Stimulated activated CD8-positive, alpha-beta memory T cell treated with anti-CD3 and anti-CD28 coated beads, Interleukin-7, amount 100 ng/mL, for 24 hours (primary cell): ENCODE measurements at places on chromosomes 1 and 21.

DNA sequence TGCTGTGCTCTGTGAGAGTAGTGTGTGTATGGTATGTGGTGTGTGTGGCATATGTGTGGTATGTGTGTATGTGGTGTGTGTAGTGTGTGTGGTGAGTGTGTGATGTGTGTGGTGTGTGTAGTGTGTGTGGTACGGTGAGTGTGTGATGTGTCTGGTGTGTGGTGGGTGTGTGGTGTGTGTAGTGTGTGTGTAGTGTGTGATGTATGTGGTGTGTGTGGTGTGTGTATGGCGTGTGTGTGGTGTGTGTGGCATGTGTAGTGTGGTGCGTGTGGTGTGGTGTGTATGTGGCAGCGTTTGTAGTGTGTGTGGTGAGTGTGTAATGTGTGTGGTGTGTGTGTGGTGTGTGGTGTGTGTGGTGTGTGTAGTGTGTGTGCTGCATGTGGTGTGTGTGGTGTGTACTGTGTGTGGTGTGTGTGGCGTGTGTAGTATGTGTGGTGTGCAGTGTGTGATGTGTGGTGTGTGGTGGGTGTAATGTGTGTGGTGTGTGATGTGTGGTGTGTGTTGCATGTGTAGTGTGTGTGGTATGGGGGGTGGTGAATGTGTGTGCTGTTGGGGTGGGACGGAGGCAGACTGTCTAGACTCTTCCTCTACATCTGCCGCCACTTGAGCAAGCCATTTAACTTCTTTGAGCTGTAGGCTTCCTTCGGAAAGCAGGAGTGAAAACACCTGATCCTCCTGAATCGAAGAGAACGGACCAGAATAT lies 33.5 kb downstream of the GPA33 start:
- DNase-seq, result no peak

- DNase-seq, result no peak
Observed at GRCh38 chr1:204896787-204897469, 26.3 kb downstream of the NFASC start.

DNA sequence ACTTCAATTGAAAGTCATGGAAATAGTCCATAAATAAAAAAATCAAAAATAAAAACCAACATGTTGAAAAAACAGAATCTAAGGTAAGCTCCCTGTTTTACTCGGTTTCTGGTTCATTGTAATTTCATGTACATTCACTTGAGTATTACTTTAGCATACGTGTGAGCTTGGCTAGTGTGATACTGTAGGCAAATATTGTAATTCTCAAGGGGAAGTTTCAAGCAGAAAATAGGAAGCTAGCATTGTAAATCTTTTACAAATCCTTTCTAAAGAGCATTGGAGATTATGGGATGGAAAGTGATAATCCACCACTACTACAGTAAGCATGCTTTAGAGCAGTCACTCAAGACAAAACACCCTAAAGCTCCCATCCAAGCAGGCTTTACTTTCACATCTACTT lies 3.3 kb upstream of the LPAR3 start:
- no peak for DNase-seq

DNA sequence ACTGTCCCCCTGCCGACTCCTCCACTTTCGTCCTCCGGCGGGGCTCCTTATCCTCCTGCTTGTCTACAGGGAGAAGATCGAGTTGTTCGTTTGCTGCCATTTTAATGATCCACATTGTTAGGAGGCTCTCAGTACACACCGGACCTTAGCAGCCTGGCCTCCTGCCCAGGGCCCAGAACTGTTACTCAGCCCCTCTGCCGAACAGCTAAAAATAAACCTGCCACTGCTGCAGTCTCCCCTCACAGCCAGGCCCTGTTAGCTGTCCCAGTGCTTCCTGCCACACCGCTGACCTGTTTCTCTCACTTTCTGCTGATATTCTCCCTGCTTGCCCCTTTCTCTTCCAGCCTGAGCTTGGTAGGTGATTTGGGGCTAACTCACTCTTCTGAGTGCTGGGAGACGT lies 8.3 kb downstream of the MAPKAPK2 start:
- DNase-seq, result no peak

GRCh38 chr1:171345536-171345935 lies 31.6 kb downstream of the FMO4 start:
- DNase-seq, result no peak

DNA sequence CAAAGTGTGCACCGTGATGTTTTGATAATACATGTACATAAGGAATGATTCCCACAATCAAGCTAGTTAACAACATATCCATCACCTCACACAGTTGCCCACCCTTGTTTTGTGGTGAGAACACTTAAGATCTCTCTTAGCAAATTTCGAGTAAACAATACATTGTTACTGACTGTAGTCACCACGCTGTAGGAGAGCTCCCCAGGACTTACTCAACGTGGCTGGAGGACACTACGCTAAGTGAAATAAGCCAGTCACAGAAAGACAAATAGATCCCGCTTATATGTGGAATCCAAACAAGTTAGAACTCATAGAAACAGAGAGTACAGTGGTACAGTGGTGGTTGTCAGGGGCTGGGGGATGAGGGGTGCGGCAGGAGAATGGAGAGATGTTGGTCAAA lies 24.8 kb downstream of the GPR137B start:
- DNase-seq, result no peak

DNA sequence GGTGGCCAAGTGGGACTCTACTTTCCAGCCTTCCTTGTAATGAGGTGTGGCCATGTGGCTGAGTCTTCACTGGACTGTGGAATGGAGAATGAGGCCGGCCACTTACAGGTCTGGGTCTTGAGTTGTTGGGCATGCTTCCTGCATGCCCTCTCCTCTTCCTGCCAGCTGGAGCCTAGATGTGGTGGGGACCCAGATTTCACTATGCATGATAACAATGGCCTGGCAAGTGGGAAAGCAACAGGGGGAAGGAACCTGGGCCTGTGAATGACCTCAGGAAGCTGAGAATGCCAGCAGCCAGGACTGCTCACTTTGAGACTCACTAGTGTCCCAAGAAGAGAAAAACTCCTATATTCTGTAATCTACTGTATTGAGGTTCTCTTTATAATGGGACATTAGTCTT lies 8.5 kb upstream of the SLC26A9 start:
- no peak for DNase-seq

DNA sequence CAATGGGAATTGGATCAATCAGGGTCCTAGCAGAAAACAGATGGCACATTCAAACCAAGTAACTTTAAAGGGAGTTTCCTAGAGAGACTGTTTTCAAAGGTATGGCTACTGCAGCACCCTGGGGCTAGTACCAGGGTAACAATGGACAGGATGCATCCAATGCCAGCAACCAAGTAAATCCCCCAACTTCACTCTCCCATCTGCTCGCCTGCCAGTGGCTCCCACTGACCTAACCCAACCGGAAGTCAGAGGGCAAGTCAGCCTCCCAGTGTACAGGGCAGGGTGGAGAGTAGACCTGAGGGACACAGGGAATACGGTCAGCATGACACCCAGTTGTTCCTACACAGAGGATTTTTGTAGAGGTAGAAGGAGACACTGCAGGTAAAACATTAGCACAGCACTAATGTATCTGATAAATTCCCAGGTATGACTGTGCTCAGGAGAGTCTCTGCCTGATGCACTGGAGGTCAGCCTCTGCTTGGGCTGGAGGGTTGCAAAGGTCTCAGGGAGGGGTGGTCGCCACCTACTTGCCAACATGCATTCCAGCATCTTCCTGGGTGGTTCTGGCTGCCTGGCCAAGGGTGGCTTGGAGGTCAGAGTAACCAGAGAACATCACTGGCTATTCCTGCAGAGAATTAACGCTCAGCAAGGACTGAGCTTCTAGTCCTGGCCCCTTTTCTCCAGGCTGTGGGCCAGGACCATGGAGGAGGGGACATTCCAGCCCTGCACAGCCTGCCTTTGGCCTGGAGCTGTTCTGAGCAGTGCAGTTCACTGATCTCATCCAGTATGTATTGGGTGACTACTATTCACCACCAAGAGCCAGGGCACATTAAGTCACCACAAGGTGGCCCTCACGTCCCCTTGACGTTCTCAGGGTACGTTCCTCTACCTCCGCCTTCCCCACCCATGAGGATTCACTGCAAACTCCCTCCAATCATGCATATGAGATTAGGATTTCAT lies 5.1 kb upstream of the GJA4 start:
- DNase-seq, result no peak

DNA sequence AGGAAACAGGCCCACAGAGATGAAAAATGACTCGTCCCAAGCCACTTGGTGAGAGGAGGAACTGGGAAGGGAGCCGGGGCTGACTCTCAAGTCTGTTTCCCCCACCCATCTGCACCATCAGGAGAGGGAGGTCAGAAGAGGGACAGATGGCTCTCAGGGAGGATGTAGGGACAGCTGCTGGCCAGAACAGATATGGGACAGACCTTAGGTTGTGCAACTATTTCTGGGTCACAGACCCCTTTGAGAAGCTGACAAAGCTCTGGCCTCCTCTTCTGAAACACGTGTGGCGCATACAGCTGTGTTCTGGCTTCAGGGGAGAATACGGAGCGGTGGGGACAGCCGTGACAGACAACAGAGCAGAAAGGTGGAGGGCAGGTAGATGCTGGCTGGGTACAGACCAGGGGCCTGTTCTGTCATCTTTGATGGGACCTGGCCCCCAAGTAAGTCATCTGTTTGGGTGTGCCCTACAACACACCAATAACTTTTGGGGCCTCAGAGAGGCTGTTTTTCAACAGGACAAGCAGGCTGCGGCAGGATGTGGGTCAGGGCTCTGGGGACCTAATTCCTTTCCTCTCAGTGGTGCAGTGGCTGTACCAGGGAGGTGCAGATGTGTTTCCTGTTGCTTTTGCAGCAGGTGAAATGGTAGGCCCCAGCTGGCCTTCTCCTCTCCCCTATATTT lies 7.3 kb downstream of the SH3BGRL3 start:
- no peak for DNase-seq

- DNase-seq, result no peak
Observed at GRCh38 chr21:14245711-14246110, 29.8 kb downstream of the RBM11 start.
